Activated CD4-positive, alpha-beta memory T cell treated with anti-CD3 and anti-CD28 coated beads, Interleukin-2, amount 10 ng/mL, durations not matched to agents 7 days and 5 days (primary cell): ENCODE measurements at places on chromosomes 7 and 10. TPM values are rescaled to one million over a fixed set of nuclear protein-coding genes. Genes with fewer than 3 reads are reported as not detected.

The HSPA12A gene
- total RNA-seq: 0.05 TPM

GRCh38 chr10:88920198-88920597, 32.4 kb downstream of the ACTA2 start:
- H3K4me1 ChIP-seq: no peaks in the 10 kb centered on the region
- no peak overlapping the region for H3K27ac ChIP-seq
- H3K36me3 ChIP-seq: peaks cover 78% of the 10 kb centered on the region
- no peak for DNase-seq

The TSC22D4 gene
- 133 TPM for total RNA-seq

DNA sequence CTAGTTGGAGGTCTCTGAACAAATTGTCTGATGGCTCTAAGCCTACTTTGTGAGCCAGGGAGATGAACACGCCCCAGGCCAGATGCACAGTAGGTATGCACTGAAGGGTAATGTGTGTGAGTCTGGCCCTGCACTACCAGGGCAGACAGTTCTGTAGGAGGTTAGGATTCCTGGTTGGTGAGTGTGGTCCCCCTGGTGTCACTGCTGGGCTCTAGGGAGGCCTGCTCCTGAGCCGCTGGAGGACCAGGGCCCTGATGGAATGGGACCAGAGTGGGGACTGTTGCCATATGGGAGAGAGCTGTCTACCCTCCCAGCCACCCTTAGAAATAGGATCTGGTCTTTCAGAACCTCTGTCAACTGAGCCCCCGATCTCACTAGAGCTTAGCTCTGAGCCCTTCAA, 42.0 kb downstream of the CDH23 start:
- no peak overlapping the region for H3K4me3 ChIP-seq
- peaks cover 1% of the 10 kb centered on the region for H3K4me1 ChIP-seq
- no peaks in the 10 kb centered on the region for H3K36me3 ChIP-seq
- DNase-seq: no peak

DNA sequence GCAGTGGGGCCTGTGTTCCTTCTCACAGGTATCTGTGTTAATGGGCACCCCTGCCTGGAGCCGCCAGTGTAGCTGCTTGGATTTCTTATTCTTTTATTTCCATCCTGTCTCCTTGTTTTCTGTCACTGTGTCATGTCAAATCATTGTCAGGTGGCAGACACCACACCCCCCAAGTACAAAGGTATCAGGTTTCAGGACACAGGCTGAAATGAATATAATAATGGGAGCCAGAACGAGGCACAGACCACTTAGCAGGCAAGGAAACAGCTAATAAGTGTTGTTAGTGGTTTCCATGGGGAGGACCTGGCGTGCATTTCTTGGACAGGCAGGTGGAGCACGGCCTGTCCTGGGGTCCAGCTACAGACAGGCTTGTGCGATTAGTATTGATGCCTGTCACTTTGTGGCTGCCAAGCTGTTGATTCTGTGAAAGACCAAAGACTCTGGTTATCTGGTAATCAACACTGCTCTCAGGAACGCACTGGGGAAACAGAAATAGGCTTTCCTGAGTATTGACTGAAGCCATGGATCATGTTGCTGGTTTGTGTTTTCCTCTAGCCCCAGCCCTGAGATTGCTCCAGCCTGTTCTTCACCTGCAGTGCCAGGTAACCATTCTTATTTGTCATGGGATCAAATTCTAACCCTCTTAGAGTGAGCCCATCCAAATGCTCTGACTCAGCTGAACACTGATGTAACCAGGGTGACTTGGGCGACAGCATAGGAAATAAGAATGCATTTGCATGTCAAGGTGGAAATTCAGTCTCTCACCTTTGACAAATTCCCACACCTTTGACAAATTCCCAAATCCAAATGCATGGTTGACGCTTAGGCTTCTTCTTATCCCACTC, 1002.0 kb downstream of the LRMDA start:
- DNase-seq: no peak
- H3K27ac ChIP-seq: no peak overlapping the region
- no peak overlapping the region for H3K4me3 ChIP-seq
- no peaks in the 10 kb centered on the region for H3K27me3 ChIP-seq
- H3K36me3 ChIP-seq: no peaks in the 10 kb centered on the region

GRCh38 chr7:27835376-27835775, 95.4 kb downstream of the TAX1BP1 start:
- H3K27me3 ChIP-seq: no peaks in the 10 kb centered on the region
- no peak overlapping the region for H3K4me3 ChIP-seq
- peaks cover 9% of the 10 kb centered on the region for H3K36me3 ChIP-seq
- no peak overlapping the region for H3K27ac ChIP-seq
- H3K4me1 ChIP-seq: peaks cover 2% of the 10 kb centered on the region

DNA sequence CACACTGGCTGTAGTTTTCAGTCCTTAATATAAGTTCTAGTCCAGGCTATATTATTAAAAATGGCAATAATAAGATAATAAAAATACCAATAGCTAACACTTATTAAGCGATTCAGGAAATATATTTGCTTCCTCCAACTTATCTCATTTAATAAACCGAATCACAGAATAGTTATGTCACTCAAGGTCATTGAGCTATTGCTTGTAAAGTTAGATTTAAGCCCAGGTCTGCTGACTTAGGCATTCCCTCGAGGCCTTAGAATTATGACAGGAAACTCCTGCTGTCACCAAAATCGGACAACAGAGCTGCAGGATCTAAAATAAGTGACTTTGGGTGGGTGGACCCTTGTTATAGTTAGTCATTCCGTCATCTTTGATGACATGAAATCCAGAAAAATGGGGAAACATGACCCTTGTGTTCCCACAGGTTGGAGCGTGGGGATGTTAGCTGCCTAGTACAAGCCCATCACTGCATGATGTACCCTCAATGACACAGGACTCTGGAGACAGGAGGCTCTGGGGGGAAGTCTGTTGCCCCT, 181.3 kb upstream of the PHYHIPL start:
- DNase-seq: no peak
- H3K4me1 ChIP-seq: no peaks in the 10 kb centered on the region
- no peaks in the 10 kb centered on the region for H3K36me3 ChIP-seq
- no peak overlapping the region for H3K4me3 ChIP-seq
- no peak overlapping the region for H3K27ac ChIP-seq
- no peaks in the 10 kb centered on the region for H3K27me3 ChIP-seq

The NKX1-2 gene
- total RNA-seq: not detected

The CNNM1 gene
- total RNA-seq: 0.08 TPM

DNA sequence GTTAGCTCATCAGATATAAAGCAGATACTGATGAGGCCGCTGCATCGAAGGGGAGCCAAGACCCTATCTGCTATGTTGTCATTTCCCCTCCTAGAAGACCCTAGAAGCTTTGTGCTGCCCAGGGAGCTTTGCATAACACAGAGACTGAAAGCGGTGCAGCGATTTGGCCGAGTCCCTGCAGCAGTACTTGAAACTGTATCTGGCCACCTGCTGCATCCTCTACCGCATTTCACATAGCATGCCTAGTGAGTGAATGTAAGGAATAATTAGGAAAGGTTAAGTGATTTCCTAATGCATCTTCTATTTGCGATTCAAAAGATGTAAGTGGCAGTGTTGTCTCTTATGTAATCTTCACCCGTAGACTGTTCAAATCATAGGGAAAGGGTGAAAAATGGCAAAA, 106.7 kb downstream of the LRMDA start:
- no peaks in the 10 kb centered on the region for H3K4me1 ChIP-seq
- H3K36me3 ChIP-seq: no peaks in the 10 kb centered on the region
- H3K27ac ChIP-seq: no peak overlapping the region
- H3K4me3 ChIP-seq: no peak overlapping the region

GRCh38 chr7:20220921-20221547, 3.9 kb upstream of the MACC1 start:
- H3K4me1 ChIP-seq: no peaks in the 10 kb centered on the region
- H3K36me3 ChIP-seq: no peaks in the 10 kb centered on the region
- DNase-seq: no peak

DNA sequence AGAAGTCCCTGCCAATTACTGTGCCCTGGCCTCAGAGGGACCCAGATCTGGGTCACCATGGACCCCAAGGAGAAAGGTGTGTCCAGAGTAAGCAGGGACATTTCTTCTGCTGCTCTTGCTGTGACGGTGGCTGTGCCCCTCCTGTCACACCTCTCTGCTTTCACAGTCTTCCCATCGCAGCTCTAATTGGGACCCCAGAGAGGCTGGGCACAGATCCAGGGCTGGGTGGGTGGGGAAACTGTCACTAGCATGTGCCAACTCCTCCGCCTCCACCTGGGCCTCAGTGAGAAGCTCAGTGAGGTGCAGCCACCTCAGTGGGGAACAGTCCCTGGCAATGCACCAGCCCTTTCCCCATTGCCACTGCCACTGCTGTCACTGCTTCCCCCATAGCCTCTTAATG, 37.3 kb upstream of the ADCYAP1R1 start:
- no peak overlapping the region for H3K27ac ChIP-seq
- no peak overlapping the region for H3K4me3 ChIP-seq
- H3K36me3 ChIP-seq: no peaks in the 10 kb centered on the region
- DNase-seq: no peak

GRCh38 chr10:62985807-62986600, 147.1 kb upstream of the NRBF2 start:
- H3K4me3 ChIP-seq: no peak overlapping the region
- no peaks in the 10 kb centered on the region for H3K4me1 ChIP-seq
- no peak overlapping the region for H3K27ac ChIP-seq
- H3K27me3 ChIP-seq: no peaks in the 10 kb centered on the region
- no peaks in the 10 kb centered on the region for H3K36me3 ChIP-seq
- no peak for DNase-seq

GRCh38 chr7:28768577-28769147, 189.5 kb downstream of the TRIL start:
- no peak overlapping the region for H3K4me3 ChIP-seq
- no peaks in the 10 kb centered on the region for H3K36me3 ChIP-seq
- H3K27ac ChIP-seq: no peak overlapping the region

The CNNM2 gene
- 8.4 TPM for total RNA-seq

The JCAD gene
- total RNA-seq: 0.68 TPM

- H3K27me3 ChIP-seq: no peaks in the 10 kb centered on the region
- H3K4me3 ChIP-seq: no peak overlapping the region
- no peak overlapping the region for H3K27ac ChIP-seq
- no peaks in the 10 kb centered on the region for H3K36me3 ChIP-seq
- no peaks in the 10 kb centered on the region for H3K4me1 ChIP-seq
Measured at GRCh38 chr7:154584352-154585252, 418.3 kb downstream of the PAXIP1 start.

The AUTS2 gene
- total RNA-seq: 17.7 TPM

The NPSR1 gene
- not detected for total RNA-seq

The SLC26A5 gene
- not detected for total RNA-seq

GRCh38 chr10:11893749-11894278, 70.7 kb downstream of the PROSER2 start:
- H3K27me3 ChIP-seq: no peaks in the 10 kb centered on the region
- peaks cover 6% of the 10 kb centered on the region for H3K4me1 ChIP-seq
- no peaks in the 10 kb centered on the region for H3K36me3 ChIP-seq
- no peak overlapping the region for H3K4me3 ChIP-seq

The SPDYE9 gene
- total RNA-seq: not detected

DNA sequence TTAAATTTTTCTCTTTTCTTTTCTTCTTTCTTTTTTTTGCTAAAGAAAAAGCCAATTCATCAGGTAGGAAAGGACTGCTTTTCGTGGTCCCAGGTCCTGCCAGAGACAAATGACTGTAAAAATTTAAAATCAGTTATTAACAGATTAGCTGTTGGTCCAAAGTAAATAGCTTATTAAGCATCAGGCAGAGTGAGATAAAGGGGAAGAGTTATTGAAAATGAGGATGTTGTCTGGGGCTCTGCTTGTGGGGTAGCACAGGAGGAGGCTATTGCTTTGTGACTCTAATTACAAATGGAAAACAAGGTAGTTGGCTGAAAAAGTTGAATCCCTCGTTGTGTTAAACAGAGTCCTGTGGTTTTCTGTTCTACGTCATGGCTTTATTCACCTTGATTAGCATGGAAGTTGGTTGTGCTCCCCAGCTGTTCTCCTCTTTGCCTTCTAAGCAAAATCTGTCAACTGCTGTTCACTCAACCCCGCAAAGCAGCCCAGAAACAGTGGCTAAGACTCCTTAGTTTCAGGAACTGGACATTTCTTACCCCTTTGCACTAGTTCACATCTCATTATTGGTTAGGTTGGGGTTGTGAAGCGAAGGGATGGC, 128.9 kb downstream of the SNX10 start:
- H3K27me3 ChIP-seq: peaks cover 15% of the 10 kb centered on the region
- no peaks in the 10 kb centered on the region for H3K36me3 ChIP-seq
- H3K4me1 ChIP-seq: no peaks in the 10 kb centered on the region
- no peak overlapping the region for H3K4me3 ChIP-seq

DNA sequence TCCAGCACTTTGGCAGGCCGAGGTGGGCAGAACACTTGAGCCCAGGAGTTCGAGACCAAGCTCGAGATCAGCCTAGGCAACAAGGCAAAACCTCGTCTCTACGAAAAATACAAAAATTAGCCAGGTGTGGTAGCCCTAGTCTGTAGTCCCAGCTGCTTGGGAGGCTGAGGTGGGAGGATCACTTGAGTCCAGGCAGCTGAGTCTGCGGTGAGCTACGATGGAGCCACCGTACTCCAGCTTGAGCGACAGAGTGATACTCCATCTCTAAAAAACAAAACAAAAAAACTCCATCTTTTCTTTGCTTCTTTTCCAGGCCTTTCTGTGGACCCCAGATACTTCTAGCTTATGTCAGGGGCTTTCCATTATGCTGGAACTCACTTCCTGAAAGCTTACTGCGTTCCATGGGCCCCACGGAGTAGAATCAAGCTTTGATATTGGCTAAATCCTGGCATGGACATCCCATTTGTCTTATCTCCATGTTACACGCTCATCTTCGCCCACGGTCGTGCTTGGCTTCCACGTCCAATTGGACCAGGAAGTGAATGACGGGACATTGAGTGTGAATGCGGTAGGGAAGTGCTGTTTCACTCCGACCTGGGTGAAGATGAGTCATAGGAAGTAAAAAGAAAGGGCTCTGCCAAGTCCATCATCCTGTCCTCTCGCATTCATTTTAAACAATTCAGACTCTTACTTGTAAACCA, 45.7 kb downstream of the FAM171A1 start:
- no peak overlapping the region for H3K4me3 ChIP-seq
- H3K4me1 ChIP-seq: peaks cover 8% of the 10 kb centered on the region
- DNase-seq: no peak
- no peaks in the 10 kb centered on the region for H3K36me3 ChIP-seq
- H3K27me3 ChIP-seq: peaks cover 10% of the 10 kb centered on the region
- no peak overlapping the region for H3K27ac ChIP-seq

DNA sequence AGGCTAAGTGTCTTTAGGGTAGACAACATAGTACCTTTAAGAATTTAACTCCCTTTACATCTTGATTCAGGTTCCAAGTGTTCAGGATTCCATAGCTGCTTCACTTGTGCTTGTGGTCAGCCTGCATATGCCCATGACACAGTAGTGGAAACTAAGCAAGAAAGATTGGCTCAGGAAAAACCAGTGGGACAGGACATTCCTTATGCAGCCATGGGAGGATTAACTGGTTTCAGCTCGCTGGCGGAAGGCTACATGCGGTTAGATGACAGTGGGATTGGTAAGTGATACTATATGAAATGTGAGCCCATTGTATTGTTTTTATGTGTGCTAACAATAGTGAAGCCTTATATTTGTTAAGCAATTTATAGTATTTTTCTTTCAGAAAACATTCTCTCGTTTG, 11.3 kb downstream of the FAM221A start:
- no peaks in the 10 kb centered on the region for H3K4me1 ChIP-seq
- DNase-seq: no peak
- H3K36me3 ChIP-seq: peaks cover 15% of the 10 kb centered on the region
- no peak overlapping the region for H3K4me3 ChIP-seq
